ENCODE measurements at places on chromosomes 3 and 15. TPM values are rescaled to one million over a fixed set of nuclear protein-coding genes. Genes with fewer than 3 reads are reported as not detected.

The CD86 gene
- not detected for total RNA-seq

DNA sequence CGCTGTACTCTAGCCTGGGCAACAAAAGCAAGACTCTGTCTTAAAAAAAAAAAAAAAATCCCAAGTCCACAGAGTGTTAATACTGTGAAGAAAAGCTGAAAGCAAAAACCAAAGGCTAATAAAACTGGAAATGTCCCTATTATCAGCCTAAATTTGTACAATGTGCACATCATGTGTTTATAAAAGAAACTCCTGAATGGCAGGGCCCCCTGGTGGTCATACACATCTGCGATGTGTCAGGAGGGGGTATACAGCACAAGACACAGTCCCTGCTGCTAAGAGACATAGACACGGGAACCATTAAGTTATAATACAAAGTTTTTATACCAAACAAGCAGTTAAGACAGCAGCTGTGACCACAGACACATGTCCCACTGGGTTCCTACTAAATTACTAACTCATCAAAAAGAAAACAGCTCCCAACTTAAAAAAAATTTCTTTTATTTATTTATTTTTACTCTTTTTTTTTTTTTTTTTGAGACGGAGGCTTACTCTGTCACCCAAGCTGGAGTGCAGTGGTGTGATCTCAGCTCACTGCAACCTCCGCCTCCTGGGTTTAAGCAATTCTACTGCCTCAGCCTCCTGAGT is 31.0 kb downstream of the IDH2 start:
- DNase-seq, result peak; percentile 72

- no peak for DNase-seq
These were observed 76.4 kb downstream of the USF3 start for GRCh38 chr3:113620091-113620490.

DNA sequence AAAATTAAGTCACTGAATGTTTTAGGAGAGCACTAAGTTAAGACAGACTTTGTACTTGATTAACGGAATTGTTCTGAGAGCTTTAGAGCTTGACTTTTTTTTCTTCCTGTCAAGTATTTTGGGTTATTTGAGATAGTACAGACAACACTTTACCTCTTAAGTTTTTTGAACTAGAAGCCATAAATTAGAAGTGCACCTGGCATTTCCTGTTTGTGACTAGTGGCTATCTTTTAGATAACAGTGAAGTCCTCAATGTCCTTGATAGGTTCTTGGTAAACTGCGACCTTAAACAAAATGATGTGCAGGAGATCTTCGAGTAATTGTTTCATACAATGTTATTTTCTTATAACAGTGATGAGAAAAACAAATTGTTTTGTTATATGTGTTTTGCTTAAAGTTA is 213.9 kb downstream of the TP63 start:
- no peak for DNase-seq

GRCh38 chr3:148453781-148454191 is 243.9 kb upstream of the AGTR1 start:
- DNase-seq, result no peak

DNA sequence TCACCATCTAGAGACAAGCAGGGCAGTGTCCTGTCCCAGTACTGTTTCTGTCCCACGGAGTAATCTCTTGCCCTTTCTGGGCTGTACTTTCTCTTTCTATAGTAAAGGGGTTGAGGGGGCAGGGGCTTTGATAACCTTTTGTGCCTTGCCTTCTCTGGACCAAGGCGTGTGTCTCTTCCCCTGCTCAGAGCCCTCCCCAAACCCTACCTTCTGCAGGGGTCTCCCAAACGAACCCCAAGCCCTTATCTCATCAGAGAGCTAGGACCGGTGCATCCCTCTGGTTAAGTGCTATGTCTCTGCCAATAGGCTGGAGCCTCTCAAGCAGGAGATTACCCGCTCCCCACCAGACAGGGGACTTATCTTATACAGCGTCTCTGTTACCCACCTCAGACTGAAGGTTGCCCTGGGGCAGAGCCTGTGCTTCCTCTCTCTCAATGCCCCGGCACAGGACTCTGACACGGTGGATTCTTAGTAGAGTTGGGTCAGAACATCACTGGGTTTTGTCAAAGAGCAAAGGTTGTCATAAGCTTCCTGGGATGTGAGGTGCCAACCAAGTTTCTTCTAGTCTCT is 2.9 kb downstream of the PLEKHO2 start:
- DNase-seq, result peak; percentile 46

- DNase-seq, result no peak
These were observed 288.9 kb downstream of the EFHB start for GRCh38 chr3:19645093-19645492.
